ENCODE measurements at places on chromosomes 12 and 14. TPM values are rescaled to one million over a fixed set of nuclear protein-coding genes. Genes with fewer than 3 reads are reported as not detected.

Gene ETFBKMT
- total RNA-seq: 3.9 TPM

Gene IFNG-AS1
- 0.31 TPM for total RNA-seq

Gene TSPAN8
- total RNA-seq: 2.5 TPM

Gene IRAK4
- 8.1 TPM for total RNA-seq

Gene CCNT1
- 19.2 TPM for total RNA-seq

Gene PDE3A
- 11.3 TPM for total RNA-seq

Measured in muscle of leg (tissue), 16 donors.